ENCODE measurements at places on chromosomes 1 and 21.

- DNase-seq, result no peak
Measured at GRCh38 chr1:230543085-230543484, 99.2 kb upstream of the COG2 start.

GRCh38 chr1:36172983-36173382, 17.0 kb downstream of the MAP7D1 start:
- no peak for DNase-seq

- no peak for DNase-seq
Measured at GRCh38 chr21:46021978-46022544, 40.5 kb downstream of the COL6A1 start.

DNA sequence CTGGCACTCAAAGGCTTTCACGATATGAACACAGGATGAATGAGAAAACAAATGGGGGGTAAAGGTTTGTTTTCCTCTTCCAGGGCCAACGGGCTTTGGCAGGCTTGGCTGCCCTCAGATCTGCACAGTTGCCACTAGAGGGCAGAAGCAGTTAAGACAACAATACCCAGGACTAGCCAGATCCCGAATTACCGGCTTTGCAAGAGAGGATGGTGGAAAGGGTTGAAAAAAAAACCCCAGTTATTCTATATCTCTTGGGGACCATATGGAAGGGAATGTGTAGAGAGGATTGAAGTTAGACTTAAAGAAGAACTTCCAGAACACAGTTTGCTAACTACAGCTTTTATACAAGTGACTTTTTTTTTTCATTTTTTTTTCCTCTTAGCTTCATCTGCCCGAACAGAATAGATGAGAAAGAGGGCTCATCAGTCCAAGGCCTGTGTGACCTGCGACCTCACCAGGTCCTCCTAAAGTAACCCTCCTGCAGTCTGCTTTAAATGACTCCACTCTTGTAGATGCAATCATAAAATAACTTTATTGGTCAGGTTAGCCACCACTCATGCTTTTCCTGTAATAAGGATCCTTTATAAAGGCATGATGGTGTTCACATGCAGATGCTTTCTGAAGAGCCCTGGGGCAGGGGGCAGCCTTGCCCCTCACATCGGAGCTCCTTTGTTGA, 10.7 kb downstream of the FMOD start:
- peak; percentile 81 for DNase-seq

GRCh38 chr1:90534116-90534515, 183.0 kb downstream of the BARHL2 start:
- no peak for DNase-seq

DNA sequence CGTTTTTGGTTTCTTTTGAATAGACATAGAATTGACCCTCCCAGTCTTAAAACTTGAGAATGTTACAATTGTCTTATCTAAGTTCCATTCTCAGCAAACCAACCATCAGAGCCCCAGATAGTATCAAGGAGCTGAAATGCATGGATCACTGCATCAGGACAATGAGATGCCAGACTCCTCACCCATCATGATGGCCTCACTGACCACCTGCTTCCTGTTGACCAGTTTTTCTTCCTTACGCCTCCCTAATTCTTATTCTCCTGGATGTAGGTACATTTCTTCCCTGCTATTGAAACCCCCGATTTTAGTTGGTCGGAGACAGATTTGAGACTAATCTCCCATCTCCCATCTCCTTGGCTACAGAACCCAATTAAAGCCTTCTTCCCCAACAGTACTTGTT, 17.7 kb downstream of the MATN1 start:
- no peak for DNase-seq

DNA sequence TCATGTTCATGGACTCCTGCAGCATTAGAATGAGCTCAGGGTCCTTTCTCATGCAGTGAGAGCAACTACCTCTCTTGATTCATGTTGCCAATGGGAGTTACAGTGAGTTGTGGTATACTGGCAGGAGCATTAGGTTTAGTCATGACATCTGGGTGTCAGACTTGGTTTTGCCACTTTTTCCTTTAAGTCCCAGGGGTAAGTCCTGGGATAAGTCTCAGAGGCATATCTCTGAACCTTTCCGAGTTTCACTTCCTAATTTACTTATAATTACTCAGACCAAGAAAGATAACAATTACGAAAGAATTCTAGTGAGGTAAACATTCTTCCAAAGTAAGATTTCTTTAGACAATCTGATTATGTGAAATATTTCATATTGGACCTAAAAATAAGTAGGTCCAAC, 606.0 kb downstream of the SMYD3 start:
- no peak for DNase-seq

- DNase-seq, result no peak
Measured at GRCh38 chr21:43664358-43664757, 5.0 kb downstream of the RRP1B start.

DNA sequence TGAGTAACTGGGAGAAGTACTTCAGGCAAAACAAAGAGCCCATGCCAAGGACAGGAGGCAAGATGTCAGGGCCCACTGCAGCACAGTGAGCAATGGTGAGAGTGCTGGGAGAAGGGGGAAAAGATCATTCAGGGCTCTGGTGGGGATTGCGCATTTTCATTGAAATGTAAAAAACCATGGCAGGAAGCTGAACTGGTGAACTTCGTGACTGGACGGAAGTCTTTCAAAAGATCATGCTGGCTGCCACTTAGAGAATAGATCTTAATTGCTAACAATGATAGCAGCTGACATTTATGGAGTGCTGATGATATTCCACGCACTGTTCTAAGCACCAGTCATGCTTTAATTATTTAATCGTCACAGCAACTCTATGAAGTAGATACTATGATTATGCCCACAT, 107.0 kb downstream of the TGFBR3 start:
- DNase-seq, result no peak

DNA sequence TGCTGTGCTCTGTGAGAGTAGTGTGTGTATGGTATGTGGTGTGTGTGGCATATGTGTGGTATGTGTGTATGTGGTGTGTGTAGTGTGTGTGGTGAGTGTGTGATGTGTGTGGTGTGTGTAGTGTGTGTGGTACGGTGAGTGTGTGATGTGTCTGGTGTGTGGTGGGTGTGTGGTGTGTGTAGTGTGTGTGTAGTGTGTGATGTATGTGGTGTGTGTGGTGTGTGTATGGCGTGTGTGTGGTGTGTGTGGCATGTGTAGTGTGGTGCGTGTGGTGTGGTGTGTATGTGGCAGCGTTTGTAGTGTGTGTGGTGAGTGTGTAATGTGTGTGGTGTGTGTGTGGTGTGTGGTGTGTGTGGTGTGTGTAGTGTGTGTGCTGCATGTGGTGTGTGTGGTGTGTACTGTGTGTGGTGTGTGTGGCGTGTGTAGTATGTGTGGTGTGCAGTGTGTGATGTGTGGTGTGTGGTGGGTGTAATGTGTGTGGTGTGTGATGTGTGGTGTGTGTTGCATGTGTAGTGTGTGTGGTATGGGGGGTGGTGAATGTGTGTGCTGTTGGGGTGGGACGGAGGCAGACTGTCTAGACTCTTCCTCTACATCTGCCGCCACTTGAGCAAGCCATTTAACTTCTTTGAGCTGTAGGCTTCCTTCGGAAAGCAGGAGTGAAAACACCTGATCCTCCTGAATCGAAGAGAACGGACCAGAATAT, 33.5 kb downstream of the GPA33 start:
- DNase-seq, result no peak

DNA sequence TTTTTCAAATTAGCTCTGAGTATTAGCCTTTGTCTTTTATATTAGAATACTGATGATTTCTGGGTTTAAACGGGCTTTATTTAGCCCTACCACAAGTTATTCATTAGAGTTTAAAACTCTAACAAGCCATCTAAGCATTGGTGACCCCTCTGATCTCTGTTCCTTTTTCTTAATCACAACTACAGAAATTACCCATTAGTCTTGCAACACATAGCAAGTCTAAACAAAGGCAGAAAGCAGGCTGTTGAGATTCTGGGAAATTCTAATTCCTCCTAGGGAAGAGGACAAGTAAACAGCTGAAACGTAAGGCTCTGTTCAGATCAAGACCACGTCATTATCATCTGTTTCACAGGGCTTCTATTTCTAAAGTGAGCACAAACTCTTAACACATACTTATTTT, 491.2 kb upstream of the ZRANB2 start:
- DNase-seq, result no peak

DNA sequence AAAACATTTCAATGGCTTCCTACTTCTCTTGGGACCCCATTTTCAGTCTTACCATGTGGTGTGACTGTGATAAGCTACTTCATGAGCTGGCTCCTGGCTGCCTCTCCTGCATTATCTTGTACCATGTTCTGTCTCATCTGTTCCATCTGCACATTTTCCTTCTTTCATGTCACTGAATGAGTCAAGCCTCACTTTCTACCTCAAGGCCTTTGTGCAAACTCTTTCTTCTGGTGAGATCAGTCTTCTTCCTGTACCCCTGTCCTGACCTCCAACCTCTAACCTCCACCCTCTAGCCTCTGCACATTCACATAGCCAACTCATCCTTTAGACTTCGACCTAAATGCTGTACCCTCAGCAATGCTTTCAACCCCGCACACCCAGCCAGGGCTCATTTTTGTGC, 9.6 kb upstream of the FAM78B start:
- no peak for DNase-seq

DNA sequence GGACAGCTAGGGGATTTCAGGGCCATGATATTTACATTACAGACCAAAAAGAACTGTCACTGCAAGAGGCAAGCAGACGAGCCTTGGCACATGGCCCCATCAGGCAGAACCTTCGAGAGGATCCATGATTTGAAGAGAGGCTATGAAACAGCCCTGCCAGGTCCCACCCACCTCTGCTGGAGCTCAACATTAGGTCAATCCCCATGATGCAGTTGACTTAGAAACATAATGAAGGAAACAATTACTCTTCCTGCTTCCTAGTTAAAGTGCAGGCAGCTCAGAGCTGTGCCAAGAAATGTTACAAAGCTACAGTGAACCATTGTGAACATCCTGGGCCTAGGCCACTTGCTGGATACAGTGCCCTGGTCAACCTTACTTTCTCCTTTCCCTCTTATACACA, 41.7 kb upstream of the PTCH2 start:
- DNase-seq, result no peak

DNA sequence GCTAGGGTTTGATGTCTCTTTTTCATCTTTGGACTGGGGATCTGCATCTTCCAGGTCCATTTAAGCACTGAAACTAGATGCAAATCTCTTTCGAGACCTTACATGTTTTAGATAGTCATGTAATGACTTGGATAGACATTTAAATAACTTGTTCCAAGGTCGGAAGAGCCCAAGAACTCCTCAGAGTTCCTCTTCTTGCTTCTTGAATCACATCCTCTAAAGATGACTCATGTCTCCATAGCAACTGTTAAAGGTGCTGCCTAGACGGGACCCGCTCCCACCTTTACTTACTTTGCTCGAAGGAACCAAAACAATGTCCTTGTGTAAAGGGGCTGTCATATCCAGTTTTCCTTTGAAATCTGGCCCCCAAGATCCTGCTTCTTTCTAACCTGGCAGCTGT, 130.0 kb downstream of the EDEM3 start:
- no peak for DNase-seq

DNA sequence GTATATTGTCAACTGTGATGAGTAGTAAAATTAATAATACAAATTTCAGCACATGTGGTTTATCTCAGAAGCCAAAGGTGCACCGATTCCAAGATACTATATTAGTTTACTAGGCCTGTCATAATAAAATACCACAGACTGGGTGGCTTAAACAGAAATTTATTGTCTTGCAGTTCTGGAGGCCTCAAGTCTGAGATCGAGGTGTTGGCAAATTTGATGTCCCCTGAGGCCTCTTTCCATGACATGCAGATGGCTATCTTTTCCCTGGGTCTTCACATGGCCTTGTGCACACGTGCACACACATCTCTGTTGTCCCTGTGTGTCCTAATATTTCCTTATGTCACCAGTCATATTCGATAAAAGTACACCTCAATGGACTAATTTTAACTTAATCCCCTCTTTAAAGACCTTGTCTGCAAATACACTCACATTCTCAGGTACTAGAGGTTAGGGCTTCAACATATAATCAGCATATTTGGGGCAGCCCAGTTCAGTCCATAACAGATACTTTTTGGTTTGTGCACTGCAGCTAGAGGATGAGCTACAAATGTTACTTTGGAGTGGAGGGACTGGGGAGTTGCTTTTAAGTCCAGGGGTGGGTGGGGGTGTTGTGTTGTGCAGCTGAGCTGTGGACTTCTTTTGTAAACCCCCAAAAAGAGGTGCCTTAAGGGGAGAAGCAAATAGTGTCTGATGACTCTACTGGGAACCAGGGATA, 21.4 kb downstream of the TSNAX start:
- DNase-seq, result no peak

- DNase-seq, result no peak
Measured at GRCh38 chr1:69846267-69846666, 278.5 kb downstream of the LRRC7 start.

GRCh38 chr1:47231301-47232186, 481 bp downstream of the TAL1 start:
- DNase-seq, result peak; percentile 92

DNA sequence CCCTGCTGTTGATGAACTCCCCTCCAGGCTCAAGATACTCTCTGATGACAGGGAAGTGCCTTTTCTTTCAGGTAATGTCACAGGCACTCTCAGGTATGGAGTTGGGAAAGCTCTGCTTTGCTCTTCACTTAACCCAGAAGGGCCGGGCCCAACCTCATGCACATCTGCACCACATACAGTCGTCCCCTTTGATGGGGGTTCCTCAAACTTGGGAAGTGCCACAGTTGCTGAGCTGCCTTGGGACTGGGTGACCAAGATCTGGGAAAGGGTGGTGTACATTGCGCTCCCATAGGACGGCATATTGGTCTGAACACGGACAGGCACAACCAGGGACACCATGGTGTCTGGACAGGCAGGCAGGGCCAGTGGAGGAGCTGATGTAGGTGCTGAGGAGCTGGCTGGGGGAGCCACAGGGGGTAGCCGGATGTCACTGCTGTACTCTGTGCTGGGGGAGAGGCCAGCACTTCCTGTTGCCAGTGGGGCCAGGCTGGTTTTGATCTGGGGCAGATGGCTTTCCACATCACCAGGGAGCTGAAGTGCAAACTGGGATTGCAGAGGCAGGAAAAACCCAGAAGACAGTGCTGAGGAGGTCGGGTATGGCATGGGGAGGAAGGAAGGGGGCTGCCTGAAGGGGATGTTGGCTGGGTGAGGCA, 96.2 kb upstream of the EDN2 start:
- peak; percentile 33 for DNase-seq

DNA sequence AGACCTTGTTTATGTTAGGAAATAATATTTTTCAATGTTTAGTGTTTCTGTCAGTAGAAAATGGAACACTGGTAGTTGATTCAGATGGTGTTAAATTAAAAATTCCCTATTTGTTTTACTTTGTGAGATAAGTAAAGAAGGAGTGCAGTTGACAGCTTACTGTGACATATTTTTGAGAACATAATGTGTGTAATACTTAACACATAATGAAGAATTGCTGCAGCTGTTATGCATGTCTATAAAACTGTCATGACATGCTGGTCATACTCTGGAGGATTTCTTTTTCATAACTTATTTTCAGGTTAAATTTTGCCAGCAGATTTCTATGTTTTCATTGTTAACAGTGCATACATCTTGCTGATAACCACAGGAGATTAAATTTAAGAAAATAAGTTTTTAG, 296.1 kb downstream of the CTH start:
- no peak for DNase-seq
